ENCODE measurements at places on chromosomes 4 and X.
A peak's percentile ranks its signal among the peaks of the same experiment; 100 is the strongest.

- peak; percentile 31 for DNase-seq
Measured at GRCh38 chrX:135421537-135421931, 210 bp upstream of the SMIM10L2A start.

DNA sequence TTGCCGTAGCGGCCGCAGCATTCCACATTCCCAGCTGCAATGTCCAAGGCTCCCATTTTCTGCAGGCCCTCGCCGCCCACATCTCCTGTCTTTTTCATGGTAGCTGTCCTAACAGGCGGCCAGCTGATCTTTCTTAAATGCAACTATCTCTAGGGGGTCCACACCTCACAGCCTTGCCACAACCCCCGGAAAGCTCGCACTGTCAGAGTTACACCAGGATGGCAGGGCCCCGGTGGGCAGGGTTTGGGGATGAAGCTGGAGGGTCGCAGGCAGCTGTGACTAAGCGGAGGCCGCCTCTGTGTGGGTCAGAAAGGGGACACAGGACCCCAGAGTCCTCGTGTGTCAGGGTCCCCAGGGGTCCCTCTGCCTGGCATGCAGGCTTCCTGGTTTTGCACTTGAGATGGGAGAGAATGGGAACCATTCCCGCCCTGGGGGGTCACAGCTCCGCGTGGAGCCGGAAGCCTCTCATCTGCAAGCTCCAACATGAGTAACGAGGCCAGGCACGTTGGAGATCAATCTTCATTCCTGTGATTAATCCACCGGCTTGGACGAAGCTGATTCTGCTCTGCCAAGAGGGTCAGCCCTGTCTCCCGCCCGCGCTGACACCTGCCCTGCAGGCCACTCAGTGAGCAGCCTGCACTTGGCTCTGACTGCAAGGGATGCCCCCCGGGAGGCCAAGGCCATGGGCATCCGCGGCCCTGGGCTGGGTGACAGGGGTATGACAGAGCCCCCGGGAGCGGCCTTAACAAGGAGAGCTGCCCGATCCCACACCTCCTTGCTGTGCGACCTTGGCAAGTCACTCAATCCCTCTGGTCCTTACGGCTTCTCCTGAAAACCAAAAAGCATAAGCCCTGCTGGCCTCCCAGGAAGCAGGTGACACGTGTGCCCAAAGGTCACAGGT lies 97.9 kb downstream of the ADRA2C start:
- DNase-seq, result no peak

- no peak for DNase-seq
Measured at GRCh38 chr4:77065382-77065781, 10.4 kb downstream of the CCNI start.

- DNase-seq, result no peak
Measured at GRCh38 chr4:122163767-122164166, 11.6 kb downstream of the BLTP1 start.

GRCh38 chr4:95439071-95439470 lies 109.7 kb downstream of the UNC5C start:
- DNase-seq, result no peak

DNA sequence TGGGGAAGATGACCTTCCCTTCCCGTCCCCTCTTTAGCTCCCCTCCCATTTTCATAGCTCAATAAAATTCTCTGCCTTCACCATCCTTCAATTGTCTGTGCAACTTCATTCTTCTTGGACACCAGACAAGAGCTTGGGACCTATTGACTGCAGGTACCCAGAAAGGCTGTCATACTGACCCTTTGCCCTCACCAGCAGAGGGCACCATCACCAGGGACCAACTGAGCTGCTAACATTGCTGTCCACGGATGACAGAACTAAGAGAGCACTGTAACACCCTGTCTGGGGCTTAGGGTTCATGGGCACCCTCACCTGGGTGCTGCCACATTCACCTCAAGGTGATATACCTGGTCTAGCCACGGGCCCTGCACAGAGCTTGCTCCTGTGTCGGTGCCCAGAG lies 141.3 kb upstream of the VCX3B start:
- DNase-seq, result no peak

- no peak for DNase-seq
Measured at GRCh38 chr4:186132577-186133242, 28.2 kb downstream of the FAM149A start.

DNA sequence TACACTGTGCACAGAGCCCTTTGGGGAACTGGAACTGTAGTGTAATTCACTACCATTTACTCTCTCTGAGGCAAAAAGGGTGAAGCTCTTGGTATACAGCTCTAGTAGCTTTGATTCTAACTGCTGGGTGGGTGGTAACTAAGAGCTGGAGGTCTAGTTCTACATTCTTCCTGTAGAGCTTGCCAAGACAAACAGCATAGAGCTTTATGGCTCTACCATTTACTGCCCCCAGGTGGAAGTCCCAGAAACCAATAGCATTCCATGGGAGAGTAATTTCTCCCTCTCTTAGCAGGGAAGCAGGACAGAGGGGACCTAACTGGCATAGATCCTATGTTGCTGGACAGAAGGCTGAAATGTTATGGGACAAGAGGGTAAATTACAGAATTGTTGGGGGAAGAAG lies 26.7 kb downstream of the HDAC8 start:
- no peak for DNase-seq

DNA sequence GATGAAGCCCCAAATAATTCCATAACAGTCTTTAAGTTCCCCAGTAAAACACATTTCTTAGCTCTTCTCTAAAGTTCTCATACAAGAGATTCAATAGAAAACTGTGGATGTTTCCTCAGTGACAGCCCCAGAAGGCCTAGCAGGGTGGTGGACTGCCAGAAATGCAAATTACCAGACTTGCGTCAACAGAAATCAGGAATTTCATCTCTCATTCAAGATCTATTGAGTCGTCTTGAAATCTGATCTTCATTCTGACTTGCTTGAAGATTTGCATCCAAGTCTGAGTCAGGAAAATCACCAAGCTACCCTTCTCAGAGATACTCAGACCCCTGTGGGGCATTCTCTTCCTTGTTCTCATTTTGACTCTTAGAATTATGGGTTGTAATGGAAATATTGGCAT lies 68.9 kb upstream of the NDP start:
- no peak for DNase-seq

DNA sequence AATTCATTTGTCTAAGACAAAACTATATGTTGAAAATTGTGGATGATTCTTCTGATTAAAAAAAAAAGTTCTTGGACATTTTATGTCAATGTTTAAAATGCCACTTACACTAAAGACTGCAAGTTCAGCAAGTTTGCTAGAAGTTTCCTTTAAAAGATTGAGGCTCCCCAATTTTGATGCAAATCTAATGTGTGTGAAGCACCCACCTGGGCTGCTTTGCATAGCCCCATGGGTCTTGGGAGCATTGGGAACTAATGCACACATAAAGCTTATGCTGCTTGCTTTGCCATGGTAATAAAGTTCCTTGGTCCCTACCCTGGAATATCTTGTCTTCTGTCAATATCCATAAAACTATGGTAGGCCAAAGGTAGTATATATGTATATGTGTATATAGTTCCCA lies 725.9 kb upstream of the GRID2 start:
- DNase-seq, result no peak

DNA sequence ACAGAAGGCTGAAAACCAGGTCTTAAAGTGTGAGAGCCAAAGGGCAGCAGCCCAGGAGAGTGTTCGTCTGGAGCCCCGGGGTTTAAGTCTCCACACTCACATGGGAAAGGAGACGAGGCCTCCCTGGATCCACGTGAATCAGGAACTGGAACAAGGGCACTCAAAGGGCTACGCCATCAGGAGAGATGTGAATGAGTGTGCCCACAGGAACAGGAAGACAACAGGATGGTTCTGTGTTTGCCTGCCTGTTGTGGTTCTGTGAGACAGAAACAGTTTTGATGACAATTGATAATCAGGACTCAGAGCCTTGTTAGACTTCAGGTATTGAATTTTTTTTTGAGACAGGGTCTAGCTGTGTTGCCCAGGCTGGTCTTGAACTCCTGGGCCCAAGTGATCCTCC lies 4.9 kb upstream of the CTBP1 start:
- DNase-seq, result no peak

DNA sequence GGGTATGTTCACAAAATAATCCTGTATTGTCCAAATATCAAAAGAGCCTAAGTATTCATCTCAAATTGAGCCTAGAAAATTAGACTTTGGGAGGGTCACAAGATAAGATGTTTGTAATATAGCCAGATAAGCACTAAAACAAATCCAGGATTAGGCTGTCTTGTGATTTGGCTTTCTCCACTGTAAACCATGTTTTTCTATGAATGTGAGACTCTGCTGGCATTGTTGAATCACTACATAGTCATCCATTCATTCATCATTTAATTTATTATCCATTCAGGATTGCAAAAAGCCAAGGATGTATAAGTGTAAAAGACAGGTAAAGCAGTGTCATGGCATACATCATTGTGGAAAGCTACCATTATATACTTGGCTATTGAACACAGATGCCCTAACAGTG lies 148.0 kb downstream of the GRID2 start:
- DNase-seq, result no peak

GRCh38 chr4:167930166-167930565 lies 162.2 kb upstream of the ANXA10 start:
- no peak for DNase-seq

- DNase-seq, result peak; percentile 14
Measured at GRCh38 chr4:182533964-182534363, 290.8 kb downstream of the TENM3 start.
